Fibroblast of skin of right quadriceps (primary cell): ENCODE measurements at places on chromosomes 5 and 9.

- no peak for DNase-seq
These were observed 50.2 kb downstream of the DROSHA start for GRCh38 chr5:31481531-31482165.

- no peak for DNase-seq
These were observed 100.9 kb downstream of the SMARCA2 start for GRCh38 chr9:2116073-2116472.

DNA sequence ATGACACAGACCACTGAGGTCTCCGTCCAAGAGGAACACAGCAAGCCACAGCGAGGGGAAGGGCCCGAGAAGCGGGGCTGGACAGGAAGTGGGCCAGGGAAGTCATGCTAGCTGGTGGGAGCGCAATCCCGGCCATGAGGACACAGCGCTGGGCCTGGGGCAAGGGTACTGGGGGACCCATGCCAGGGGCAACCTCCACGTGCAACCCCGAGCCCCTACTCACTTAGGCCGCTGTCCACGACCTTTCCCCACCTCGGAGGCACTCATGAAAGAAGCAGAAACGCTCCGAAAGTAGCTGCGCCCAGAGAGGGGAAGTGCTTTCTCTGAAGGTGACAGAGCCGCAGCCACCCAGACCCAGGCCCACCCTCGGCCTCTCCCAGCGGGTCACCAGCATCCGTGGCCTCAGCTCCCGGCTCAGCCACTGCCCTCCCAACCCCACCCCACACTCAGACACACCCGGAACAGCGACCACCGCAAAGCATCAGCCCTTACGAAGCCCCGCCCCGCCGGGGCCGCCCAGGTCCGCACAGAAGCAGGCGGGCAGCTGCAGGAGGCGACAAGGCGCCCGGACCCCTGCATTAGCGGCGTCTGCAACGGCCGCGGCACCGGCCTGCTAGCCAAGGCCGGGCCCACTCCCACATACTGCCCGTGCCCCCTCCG lies 782 bp downstream of the BICD2 start:
- DNase-seq = no peak

GRCh38 chr9:124308606-124309491 lies 51.1 kb downstream of the NEK6 start:
- no peak for DNase-seq

- DNase-seq = no peak
These were observed 19.8 kb downstream of the IL7R start for GRCh38 chr5:35876454-35876853.

DNA sequence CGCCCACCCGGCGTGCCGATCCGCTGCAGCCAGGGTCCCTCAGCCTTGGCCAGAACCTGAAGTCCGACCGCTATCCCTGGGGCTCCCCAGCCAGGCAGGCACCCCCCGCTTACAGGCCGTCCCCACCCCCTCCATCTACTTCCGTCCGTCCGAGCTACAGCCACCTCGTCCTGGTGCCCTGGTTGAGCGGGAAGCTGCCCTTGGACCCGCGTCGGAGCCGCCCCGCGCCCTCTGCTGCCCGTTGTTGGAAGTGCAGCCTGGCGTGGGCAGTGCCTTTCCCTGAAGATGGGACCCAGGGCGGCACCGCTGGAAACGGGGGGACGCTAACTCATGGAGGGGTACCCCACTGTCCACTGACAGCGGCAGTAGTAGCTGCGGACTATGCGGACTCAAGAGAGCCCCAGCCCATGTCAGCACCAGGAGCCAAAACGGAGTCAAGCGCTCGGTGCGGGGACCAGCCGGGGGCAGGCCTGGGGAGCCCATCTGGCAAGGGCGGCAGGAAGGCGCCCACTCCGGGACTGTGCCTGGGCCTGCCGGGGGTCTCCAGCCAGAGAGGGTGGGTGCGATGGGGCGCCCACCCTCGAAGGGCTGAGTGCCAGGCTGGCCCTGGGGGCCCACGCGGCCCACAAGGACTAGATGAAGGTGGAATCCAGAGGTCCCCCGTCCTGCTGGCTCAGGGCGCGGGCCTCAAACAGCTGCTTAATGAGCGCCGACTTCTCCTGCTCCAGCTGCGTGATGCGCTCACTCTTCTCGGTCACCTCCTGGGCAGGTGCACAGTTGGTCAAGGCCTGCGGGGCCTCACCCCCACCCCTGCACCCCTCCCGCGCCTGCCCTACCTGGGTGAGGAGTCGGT lies 6.1 kb downstream of the SAPCD2 start:
- no peak for DNase-seq

- no peak for DNase-seq
These were observed 93.9 kb upstream of the DMRT1 start for GRCh38 chr9:747567-747966.

GRCh38 chr5:79464695-79465332 lies 49.1 kb downstream of the HOMER1 start:
- peak; percentile 28 for DNase-seq

GRCh38 chr5:72611118-72611730 lies 104.0 kb upstream of the ZNF366 start:
- DNase-seq = peak; percentile 72

DNA sequence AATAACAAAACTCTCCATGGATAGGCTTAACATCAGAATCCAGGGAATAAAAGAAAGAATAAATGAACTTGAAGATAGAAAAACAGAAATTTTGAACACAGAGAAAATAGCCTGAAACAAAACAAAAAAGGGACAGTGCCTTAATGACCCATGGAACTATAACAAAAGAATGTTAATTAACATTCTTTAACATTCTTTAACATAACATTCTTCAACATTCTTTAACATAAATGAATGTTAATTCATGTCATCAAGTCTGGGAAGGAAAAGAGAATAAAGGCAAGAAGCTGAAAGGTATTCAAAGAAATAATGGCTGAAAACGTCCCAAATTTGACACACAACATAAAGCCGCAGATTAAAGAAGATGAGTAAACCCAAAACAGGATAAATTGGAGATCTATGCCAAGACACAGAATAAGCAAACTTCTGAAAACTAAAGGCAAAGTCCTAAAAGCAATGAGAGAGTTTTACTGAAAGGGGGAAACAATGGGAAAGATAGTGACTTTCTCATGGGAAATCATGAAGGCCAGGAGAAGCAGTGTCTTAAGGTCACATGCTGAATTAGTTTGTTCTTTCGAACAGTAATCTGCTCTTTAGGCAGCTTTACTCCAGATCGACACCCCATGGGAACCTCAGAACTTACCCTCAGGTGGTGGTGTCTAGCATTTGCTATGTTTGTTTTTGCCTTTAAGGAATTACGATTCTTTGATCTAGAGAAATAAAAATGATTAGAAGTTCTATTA lies 483.0 kb downstream of the KDM4C start:
- no peak for DNase-seq

GRCh38 chr9:100408546-100409175 lies 18.3 kb upstream of the MSANTD3 start:
- DNase-seq = no peak

DNA sequence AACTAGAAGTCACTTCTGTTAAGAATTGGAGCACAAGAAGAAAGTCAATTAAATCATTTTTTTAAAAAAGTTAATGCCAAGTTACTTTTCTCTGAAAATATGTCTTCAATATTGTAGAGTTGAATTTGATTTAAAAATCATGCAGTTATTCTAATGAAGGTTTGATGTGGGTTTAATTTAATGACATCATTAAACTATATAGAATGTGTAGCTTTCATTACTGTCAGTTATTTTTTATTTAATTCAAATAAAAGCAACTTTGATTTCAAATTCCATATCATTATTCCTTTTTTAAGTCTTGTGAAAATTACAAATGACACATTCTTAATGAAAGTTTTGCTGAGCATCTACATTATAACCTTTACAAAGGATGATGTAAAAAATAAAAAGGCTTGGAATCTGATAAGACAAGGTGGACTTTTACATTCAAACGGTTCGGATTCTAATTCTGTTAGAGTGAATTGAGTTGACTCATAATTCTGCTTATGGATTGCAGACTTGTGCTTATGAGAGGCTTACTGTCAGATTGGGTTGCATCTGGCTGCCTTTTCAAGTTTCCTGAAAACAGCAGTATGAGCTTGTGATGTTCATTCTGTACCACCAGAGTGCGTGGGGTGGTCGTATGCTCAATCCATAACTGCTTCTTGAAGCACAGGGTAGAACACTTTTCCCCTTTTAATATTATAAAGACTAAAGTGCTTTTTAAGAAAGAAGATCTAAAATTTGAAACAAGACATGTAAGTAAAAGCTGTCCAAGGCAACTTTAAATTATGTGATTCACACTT lies 253.0 kb upstream of the ARRDC3 start:
- no peak for DNase-seq

DNA sequence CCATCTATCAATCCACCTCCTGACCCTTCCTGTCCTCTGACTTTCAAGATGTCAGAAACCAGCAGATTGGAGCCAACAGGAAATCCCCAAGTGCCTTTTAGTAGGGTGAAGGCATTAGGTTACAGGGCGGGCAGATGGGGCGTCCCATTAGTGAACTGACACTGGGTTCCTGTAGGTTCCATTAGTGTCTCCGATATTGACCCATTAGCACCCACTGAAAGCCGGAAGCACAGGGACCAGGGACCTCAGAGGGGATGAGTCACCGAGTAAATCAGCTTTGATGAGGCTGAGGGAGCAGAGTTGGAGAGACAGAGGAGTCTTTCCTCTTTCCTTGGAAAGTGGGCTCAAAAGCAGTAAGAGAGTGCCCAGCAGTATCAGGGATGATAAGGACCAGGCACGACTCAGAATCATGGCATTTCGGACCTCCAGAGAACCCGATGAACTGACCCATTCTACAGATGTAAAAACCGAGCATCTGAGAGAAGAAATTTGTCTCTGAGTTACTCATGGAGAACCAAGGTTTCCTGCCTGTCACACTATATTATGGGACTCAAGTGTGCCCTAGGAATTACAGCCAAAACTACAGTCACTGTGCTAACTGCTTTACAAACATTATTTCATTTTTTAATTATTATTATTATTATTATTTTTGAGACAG lies 47.2 kb upstream of the FABP6 start:
- DNase-seq = no peak

DNA sequence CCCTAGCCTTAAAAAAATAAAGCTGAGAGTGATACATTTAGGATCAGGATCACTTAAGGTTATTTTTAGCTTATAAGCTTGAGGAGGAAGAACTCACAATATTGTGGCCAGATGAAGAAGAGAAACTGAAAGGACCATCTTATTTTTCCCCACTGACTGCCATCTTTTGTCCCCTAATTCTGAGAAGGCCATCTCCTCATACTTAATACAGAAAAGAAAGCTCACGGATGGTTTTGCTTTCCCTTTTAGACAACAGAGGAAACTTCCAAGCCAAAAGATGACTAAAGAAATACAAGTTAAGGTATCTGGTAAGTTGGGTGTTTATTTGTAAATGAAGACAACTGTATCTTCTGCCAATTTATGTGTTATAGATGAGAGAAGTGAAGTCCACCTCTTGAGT lies 36.4 kb downstream of the ERAP1 start:
- no peak for DNase-seq

DNA sequence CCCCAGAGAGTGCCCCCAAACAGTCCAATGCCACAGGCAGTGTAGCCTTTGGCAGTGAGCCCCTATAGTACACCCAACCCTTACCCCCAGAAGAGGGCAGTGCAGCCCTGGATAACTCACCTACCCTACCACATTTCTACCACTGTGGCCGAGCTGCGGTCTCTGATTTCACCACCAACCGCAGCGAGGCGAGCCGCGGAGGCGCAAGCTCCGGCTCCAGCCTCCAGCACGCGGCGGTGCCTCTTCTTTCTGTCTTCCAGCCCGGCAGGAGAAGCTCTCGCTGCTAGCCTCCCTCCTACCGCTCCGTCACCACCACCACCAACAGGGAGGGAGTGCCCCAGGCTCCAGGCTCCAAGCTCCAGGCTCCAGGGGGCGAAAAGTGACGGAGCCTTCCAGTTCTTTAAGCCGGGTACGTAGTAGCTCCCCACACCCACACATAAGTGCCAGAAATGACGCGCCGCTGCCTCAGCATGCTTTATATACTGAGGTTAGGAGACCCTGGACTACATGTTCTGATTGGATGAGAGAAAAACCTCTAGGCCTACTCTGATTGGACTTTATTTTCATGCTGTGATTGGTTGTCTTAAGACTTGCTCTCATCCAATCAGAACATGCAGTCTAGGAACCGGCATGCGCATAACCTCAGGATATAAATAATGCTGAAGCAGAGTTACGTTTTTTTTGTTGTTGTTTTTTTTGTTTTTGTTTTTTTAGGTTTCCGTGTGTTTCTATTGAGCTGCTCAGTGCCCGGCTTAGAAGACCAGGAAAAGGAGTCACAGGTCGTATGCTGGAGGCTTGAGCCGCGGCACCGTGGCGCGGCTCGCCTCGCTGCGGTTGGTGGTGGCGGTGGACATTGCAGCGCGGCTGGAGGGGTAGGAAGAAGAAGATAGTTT lies at the start of gene PCAT7:
TSS of gene PCAT7 (plus strand) at position 645 of the 893 bp plus-strand sequence.
- DNase-seq = peak; percentile 48

GRCh38 chr5:77117161-77117560 lies 30.1 kb upstream of the ZBED3 start:
- no peak for DNase-seq

- peak; percentile 95 for DNase-seq
These were observed 7.4 kb downstream of the KLF9 start for GRCh38 chr9:70407081-70407503.

DNA sequence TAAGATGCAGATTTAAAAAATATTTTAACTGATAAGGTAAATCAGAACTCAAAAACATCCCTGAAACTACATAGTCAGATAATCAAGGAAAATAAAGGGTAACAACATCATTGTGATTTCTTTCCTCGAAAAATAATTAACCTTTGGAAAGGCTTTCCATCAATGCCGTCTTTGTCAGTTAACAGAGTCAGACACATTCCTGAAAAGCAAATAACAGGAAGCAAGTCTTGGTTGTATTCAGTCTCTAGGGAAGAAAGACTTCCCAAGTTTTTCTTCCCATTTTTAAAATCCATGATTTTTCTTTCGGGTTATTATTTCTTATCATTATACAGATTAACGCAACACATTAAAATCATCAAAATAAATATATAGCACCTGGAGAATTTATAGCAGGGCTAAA lies 256.4 kb upstream of the CDH6 start:
- DNase-seq = no peak

GRCh38 chr9:34550016-34550680 lies 27.4 kb upstream of the ENHO start:
- no peak for DNase-seq

GRCh38 chr9:130872912-130873503 lies 23.6 kb downstream of the QRFP start:
- DNase-seq = no peak
